ENCODE measurements at places on chromosomes 1 and 21. TPM values are rescaled to one million over a fixed set of nuclear protein-coding genes. Genes with fewer than 3 reads are reported as not detected.

GRCh38 chr1:112887599-112888283, 68.3 kb downstream of the SLC16A1 start:
- DNase-seq = no peak

GRCh38 chr1:235758931-235759330, 107.8 kb downstream of the LYST start:
- DNase-seq = no peak

- DNase-seq = no peak
Measured at GRCh38 chr1:936348-937264, 12.9 kb downstream of the SAMD11 start.

DNA sequence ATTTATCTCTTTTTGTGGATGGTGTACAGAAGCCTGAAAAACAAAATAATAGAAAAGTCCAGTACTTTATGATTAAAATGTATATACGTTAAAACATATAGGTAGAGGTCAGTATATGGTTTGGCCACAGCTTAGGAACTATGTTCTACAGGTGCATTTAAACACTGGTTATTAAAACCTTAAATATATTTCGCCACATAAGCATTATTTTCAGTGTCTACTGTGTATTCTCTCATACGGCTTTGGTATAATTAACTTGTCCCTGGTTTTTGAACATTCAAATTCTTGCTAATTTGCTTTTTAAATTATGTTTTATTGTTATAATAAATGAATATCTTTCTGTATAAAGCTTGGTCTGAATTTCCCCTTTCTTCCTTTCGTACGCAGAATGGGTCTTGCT, 87.9 kb downstream of the GTF2B start:
- no peak for DNase-seq

- no peak for DNase-seq
Measured at GRCh38 chr1:160460683-160461287, 60.4 kb downstream of the VANGL2 start.

The TTC4 gene
- polyA plus RNA-seq = 37.4 TPM

GRCh38 chr1:211606914-211607753, 28.2 kb upstream of the SLC30A1 start:
- no peak for DNase-seq

- no peak for DNase-seq
Measured at GRCh38 chr1:82903626-82904025, 1095.3 kb downstream of the TTLL7 start.

DNA sequence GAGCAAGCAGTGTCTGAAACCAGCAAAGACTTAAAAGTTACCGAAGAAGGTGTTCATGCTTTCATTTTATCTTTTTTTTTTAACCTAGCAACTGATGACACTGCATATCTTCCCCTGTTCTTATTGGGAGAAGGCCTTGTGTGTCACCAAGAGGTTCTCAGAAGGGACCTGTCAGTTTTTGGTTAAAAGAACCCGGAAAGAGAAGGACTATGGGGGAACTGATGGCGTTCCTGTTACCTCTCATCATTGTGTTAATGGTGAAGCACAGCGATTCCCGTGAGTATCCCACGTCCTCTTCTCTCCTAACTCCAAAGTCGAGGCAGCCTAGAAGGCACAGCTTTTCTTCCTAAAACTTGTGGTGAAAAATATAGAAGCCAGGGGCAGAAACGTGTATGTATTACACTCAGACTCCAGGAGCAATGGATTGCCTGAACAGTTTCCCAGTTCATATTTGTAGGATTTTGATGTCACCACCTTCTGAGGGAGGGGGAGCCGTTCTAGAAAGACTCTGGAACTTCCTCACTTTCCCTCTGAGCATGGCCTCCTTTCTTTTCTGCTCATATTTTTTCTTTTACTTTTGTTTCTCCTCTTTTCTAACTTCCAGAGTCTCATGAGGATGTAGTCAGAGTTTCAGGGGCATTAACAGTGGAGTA, at the start of gene MR1:
MR1 (plus strand) TSS at position 185 of the 653 bp plus-strand sequence; CDS start at position 210, 25 bp downstream.
- peak; percentile 80 for DNase-seq

Measured in left kidney (tissue), 8 donors.